DMS153 (cell line): ENCODE measurements at places on chromosomes 16 and 17.
A peak's percentile ranks its signal among the peaks of the same experiment; 100 is the strongest.

DNA sequence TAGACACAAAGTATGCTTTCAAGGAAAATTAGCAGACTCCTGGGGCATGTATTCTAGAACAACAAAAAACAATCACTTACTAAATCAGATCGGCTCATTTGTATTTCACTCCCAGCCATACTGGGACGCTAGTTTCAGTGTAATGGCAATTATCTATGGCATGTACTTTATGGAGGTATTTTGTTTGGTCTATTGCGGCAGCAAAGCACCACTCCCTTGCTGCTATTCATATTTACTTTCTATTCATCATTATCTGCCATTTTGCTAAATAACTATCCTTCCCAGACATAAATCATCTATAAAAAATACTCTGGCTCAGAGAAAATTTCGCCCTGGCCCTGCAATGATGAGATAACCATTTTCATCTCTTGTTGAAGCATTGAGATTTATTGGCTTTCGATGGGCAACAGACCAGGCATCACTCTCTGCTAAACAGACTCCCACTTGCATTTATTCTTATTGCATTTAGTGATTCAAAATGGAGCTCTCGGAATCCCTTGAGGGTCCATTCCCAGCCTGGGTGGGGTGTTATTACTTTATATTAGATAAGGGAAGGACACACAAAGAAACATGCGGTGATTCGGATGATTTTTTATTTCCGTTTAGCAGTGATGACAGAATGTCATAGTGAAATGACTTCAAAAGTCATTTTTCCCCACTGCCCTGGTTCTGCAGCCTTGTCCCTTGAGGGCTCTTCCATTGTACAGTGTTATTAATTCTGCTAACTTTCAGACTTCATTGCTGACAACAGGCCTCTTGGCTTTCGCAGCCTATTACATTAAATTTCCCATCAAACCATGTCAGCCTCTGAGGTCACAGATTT, 225.8 kb downstream of the IRX3 start:
- no peak for DNase-seq

DNA sequence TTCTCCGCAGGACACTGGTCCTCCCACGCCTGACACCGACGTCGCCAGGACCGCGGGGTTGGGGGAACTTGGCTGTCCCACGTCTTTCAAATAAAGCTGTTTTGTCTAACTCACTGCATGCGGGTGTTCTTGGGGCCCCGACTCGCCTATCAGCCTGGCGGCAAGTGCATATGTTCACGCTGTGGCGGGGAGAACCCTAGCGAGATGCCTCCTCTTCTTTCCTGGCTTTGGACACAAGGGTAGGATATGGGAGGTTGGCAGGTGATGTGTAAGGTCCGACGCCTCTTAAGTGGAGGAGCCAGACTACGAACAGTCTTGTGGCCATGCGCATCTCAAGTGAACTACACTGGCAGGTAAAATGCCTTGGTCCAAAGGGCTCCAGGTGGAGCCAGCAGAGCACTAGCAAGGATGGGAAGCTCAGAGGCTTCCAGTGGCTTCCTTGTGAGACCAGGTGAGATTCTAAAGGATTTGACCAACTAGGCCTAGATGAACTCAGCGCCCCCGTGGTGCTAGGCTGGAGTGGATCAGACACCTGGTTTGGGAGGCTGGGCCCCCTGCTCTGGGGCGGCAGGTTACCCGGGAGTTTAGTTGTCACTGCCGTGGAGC, 873 bp upstream of the RPS2 start:
- no peak for DNase-seq

DNA sequence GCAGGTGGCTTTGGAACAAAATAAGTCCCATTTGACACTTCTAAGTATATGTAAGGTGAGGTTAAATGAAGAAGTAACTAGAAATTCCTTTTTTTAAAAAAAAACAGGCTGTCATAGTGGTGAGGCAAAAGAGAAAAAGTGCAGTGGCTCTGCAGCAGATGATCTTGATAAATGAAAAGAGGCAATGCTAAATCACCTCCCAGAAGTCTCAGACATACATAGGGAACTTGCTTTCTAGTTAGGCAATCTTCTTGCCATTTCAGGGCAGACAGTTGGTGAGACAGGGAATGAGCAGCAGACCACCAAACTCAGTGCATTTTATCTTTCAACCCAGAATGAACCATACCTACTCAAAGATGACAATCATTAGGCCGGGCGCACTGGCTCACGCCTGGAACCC, 90.8 kb downstream of the MYO1D start:
- DNase-seq = no peak

GRCh38 chr16:24729951-24730815, 732 bp downstream of the TNRC6A start:
- DNase-seq = no peak

DNA sequence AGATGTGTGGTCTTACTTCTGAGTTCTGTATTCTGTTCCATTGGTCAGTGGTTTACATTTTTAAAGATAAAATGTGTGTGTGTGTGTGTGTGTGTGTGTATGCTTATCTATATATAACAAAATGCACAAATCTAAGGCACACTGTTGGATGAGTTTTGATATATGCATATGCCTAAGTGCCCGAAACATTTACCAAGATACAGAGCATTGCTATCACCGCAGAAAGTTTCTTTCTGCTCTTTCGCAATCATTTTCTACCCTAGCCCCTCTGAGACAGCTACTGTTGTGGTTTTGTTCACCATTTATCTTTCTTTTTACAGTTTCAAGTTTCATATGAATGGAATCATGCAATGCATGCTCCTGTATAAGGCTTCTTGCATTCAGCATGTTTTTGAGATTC, 97.0 kb downstream of the MRTFB start:
- no peak for DNase-seq

DNA sequence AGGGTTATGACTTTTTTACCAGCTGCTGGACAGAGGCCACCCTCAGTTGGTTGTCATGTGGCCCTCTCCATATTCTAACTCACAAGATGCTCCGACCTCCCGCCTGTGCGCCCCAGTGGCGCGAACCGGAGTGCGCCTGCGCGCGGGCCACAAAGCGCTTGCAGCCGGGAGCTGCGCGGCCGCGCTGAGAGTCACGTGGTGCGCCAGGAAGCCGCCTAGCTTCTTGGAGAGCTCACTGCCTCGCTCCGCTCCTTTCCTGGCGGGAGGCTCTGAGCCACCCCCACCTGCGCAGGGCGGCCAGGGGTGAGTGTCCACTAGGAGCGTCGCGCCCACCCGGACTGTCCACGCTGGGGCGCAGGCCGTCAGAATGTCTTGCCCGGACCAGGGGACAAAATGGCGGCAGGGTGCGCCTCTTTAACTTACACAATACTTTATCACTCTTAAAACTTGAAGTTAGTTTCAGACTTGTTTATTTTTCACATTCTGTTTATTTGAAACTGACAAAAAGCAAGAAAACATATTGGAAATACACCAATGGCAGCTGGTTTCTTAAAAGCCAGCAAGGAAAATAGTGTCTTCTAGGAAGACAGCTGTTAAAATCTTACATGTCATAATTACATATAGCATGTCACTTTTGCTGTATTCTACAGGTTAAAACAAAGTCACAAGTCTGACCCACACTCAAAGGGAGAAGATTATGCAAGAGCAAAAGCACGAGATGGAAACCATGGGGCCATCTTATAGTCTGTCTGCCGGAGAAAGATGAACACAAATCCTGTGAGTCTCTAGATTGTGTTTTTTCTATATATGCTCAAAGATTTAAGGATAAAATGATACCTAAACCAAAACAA, 357.9 kb downstream of the CNTNAP4 start:
- DNase-seq = no peak

DNA sequence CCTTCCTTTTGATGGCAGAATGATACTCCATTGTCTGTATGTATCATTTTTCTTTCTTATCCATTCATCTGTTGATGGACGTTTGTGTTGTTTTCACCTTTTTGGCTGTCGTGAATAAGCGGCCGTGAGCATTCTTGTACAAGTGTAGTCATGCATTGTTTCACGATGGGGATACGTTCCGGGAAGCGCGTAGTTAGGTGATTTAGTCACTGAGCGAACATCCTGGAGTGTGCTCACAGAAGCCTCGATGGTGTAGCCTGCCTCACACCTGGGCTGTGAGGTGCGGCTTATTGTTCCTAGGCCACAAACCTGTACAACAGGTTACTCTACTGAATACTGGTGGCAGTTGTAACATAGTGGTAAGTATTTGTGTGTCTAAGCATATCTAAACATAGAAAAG, 136.5 kb downstream of the CMIP start:
- peak; percentile 93 for DNase-seq

DNA sequence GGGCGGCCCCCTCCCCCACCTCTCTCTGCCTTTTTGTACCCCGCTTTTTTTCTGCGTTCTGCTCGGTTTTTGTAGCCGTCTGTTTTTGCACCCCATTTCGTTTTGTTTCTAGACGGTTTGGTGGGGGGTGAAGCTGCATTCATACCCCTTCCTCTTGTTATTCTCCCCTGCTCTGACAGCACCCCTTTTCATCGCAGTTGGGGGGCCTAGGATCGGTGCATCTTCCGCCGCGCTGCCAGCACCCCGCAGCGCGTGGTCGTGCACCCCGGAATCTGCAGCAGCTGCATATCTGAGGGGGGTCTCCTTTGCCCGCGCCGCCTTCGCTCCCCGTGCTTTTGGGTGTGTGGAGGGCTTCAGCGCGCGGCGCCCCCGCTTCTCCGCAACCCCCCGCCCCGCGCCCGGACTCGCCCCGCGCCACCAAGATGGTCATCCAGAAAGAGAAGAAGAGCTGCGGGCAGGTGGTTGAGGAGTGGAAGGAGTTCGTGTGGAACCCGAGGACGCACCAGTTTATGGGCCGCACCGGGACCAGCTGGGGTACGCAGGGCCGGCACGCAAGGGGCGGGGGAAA, 455 bp downstream of the ATP1B2 start:
- no peak for DNase-seq

GRCh38 chr17:44773140-44773539, 14.4 kb downstream of the ADAM11 start:
- no peak for DNase-seq

DNA sequence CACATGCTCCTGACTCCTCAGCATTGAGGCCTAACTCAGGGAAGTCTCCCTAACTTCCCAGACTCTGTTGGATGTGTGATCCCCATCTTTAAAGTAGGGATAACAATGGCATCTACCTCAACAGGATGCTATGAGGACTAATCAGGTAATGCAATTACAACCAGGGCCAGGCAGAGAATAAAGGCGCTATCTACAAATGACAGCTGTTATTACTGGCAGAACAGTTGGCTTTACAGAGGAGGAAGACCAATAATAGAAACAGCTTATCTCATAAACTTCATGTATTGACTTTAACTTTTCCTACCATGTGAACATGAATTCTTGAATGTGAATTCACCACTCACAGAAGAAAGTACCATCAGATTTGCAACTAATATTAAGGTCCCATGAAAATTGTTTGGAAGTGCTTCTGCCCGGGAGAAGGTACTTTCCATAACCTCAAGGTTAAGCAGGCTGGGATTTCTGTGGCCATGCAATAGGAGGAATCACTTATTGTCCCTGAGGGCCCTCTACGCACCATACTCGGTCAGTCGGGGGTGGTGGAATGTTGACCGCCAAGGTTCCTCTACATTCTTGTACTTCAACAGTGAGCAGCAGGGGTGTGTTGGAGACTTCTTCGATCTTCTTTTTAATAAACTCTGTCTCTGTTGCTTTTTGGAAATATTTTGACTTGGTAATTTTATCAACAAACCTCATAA, 22.6 kb upstream of the ERN1 start:
- no peak for DNase-seq

DNA sequence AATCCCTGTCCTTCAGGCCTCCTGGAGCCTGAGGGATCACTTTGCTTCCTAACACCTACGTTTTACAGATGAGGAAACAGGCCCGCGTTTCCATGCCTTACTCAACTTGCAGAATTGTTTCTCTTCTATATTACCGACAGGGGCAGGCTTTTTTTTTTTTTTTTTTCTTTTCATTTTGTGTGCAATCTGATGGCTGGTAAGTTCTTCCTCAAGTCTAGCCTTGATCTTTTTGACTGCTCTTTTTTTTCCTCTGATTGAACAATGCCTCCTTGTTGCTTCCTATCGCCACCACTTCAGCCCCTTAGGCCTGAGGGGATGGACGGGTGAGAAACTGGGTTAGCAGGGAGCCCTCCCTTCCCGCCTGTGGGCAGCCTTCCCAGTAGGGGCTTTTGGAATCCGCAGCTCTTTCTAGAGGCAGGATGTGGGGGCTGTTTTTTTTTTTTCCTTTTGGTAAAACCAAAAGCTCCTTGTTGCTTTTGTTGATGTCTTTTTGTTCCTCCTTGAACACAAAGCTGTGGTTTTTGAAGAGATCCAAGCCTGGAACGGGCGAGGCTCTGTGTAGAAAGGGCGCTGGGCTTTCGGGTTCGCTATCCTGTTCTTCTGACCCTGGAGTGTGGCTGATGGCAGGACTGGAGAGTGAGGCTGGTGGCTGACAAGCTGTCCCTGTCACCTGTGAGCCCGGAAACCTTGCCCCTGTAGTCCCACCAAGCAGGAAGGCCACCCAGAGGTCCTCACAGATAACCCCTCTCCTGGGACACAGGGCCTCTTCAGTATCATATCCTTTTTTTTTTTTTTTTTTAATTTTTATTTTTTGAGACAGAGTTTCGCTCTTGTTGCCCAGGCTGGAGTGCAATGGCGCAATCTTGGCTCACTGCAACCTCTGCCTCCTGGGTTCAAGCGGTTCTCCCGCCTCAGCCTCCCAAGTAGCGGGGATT, 14.0 kb downstream of the LASP1 start:
- no peak for DNase-seq

GRCh38 chr16:25148568-25149215, 37.1 kb downstream of the LCMT1 start:
- DNase-seq = no peak

- no peak for DNase-seq
These were observed 3.5 kb downstream of the CDH13 start for GRCh38 chr16:82630219-82630618.

GRCh38 chr17:79482727-79483521, 127.9 kb downstream of the RBFOX3 start:
- no peak for DNase-seq

DNA sequence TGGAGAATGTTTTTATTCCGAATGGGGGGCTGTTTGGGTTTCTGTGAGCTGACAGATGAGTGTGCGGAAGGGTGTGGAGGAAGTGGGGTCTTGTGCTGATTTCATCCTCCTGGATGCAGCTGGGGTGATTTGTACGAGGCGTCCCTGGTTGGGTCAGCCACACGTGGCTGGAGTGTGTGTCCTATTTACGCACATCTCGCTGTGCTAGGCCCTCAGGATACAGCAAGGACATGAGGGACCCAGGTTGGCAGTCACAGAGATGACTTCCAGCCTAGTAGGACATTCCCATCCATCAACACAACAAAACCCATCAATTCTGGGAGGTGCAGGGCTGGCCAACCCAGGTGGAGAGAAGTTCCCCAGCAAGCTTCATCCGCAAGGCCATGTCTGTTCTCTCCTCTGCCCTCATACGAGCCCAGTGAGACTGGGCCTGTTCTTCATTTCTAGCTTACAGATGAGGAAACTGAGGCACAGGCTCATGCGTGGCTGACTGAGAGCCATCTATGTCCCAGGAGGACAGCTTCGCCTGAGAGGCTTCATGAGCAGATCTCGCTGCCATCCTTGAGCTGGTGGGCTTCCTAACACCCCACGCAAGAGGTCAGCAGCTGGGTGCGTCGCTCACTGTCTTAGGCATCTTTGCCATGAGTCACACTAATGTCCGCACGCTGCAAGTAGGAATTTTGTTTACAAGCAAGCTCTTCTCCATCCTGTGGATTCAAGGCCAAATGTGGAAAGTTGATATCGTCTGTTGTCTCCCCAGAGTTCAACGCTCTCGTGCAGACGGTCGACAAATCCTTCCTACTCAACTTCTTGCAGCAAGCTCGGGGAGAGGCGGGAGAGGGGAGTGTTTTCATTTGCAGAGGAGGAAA, 24.4 kb downstream of the IRF8 start:
- DNase-seq = no peak

GRCh38 chr16:86498671-86499439, 11.5 kb upstream of the FOXF1 start:
- DNase-seq = no peak

GRCh38 chr17:10657879-10658278, 770 bp upstream of the MYH3 start:
- no peak for DNase-seq
